ENCODE measurements at places on chromosomes 1 and 21.

DNA sequence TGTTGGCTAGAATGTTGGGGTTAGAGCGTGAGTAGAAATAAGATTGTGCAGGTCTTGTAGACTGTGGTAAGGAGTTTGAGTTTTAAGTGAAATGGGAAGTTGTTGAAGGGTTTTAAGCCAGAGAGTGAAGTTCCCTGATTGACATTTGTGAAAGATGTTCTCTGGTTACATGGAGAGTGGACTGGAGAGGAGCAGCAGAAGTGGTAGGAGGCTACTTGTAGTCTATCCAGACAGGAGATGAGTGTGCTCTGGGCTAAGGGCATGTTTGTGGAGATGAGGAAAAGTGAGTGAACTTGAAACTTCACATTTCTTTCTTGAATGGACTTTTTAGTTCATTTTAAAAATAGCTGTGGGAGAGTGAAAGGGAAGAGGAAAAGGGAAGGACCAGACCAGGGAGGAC lies 37.0 kb downstream of the F3 start:
- DNase-seq: no peak

DNA sequence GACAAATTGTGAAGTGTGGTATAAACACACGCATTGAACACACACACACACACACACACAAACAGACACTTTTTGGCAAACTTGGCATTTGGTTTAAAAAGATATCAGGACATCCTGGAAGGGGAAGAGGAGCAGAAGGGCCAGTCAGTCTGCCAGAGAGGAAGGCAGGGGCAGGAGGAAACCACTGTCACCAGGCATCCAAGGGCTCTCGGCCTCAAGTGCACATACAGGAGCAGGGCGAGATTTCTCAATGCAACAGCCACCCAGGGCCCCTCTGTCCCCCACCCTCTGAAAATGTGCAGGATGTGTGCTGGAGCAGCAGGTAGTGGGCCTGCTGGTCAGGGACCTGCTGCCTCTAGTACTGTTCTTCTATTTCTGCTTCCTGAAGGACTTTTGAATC lies 71.2 kb downstream of the ABCA4 start:
- DNase-seq: no peak

- peak; percentile 26 for DNase-seq
Measured at GRCh38 chr1:184973272-184974055, 844 bp downstream of the NIBAN1 start.

DNA sequence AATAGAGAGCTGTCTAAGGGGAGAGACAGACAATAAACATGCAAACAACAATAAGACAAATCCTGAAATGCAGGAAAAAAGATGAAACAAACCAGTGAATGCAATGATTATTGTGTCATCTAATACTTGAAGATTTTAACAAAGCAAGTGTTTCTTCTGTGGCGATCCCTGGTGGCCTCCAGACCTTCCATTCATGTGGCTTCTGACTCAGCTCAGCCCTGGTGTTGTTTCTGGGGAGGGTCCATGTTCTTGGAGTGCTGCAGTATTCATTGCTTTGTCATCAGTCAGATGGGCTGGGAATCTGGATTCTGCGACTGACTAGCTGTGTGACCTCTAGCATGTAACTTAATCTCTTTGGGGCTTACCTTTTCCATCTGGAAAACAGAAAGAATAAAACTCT lies 1.5 kb upstream of the C2CD4D start:
- DNase-seq: no peak

GRCh38 chr1:35936838-35937237 lies 5.9 kb downstream of the AGO3 start:
- DNase-seq: no peak

GRCh38 chr1:67715819-67716218 lies 30.8 kb downstream of the GADD45A start:
- DNase-seq: no peak

DNA sequence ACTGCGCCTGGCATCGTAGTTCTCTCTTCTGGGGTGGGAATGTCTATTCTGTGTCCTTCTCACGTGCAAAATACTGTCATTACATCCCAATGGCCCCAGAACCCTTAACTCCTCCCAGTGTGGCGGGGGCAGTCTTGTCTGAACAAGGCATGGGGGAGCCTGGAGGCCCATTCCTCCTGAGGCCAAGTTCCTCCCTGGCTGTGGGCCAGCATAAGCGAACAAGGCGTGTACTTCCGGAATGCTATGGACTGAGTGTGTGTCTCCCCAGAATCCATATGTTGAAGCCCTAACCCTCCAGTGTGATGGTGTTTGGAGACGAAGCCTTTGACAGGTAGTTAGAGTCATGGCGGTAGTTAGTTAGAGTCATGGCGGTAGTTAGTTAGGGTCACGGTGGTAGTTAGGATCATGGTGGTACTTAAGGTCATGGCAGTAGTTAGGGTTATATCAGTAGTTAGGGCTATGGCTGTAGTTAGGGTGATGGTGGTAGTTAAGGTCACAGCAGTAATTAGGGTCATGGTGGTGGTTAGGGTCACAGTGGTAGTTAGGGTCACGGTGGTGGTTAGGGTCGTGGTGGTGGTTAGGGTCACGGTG lies 71.0 kb downstream of the PRKCZ start:
- DNase-seq: no peak

DNA sequence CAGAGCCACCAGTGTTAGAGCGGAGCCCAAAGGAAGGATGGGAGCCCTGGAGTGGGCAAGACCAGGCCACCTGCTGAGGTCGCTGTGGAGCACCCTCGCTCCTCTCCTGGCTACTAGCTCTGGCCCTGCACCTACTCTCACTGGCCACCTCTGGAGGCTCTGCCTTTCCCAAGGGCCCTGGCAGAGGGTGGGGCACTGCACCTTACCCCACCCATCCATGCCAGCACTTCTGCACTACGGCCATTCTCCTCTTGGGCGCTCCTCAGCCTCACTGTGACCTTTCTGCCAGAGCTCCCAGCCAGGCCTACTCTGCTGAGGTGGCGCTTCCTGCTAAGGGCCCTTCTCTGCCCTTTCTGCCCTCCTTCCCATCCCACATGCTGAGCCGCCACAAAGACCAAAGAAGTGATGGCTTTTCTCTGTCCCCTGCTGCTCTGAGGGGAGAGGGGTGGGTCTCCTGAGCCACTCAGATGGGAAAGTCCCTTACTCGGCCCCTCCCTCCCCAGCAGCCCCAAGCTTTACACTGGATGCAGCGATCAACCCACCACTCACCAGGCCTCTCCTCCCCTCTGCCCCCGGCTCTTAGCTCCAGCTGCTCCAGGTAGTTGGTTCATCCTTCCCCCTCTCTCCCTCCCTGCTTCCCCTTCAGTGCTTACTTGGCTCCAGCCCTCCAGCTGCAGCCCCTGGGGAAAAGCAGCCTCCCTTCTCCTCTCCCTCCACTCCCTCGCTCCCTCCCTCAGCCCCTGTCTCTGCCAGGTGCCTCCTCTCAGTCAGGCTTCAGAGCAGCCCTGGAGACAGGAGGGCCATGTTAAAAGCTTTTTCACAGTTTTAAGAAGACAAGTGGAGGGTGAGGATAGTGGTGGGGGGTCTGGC lies 14.8 kb upstream of the TMEM222 start:
- no peak for DNase-seq

- no peak for DNase-seq
Measured at GRCh38 chr1:164228928-164229327, 330.1 kb upstream of the PBX1 start.

GRCh38 chr1:153394391-153394790 lies 3.5 kb upstream of the S100A8 start:
- DNase-seq: no peak

- DNase-seq: no peak
Measured at GRCh38 chr1:115310581-115311473, 27.2 kb downstream of the NGF start.

- no peak for DNase-seq
Measured at GRCh38 chr1:59243550-59243949, 53.3 kb upstream of the FGGY start.

- DNase-seq: no peak
Measured at GRCh38 chr1:119946724-119947123, 50.4 kb upstream of the ADAM30 start.

DNA sequence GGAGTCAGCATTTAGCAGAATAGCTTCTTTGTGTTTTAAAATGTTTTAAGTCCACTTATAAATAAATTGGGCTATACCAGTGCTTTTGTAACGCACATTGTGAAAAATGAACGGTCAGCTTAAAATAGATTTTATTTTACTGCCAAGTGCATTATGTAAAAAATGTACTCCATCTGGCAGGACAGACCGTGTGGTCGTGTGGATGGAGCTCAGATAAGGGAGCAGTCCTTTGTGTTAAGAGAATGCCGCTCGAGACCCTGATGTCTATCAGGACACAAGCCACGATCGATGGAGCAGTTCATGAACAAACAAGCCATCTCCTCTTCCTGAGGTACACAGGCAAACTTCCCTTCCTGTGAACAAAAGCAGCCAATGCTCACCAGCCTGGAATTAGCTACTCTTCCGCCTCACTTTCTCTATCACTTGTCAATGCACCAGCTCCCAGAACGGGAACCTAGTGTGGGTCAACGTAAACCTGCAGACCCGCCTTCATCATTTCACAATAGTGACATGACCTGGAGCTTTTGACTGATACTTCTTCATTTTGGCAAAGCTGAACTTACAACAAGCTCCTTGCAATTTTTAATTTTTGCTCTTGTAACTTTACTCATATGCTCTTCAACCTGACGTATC lies 243.5 kb downstream of the TGFB2 start:
- no peak for DNase-seq

GRCh38 chr1:54045496-54045895 lies 7.5 kb downstream of the TMEM59 start:
- DNase-seq: no peak

DNA sequence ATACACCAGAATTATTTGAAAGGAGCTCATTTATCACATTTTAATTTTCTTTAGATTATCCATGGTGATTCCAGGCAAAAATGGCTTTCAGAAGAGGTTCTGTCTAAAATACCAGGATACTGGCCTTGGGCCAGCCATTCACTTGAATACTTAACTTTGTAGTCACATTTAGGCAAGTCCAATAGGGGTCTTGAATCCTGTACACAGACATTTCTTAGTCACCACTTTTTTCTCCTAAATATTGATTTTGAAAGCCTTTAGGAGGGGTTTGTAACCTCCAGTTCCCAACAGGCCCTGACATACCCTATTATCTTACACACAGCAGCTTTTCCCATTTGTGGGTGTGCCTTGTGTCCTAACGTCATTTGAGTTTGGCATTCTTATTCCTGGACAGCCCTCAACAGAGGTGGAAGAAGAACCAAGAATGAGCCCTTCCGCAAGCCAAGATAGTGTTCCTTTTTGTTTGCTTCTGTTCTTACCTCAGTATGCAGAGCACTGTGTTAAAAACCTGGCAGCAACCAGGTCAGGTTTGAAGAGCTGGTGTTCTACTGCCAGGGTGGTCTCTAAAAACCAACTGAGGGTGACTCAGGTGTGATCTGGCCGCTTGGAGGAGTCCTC lies 19.5 kb downstream of the MAP3K7CL start:
- DNase-seq: no peak

DNA sequence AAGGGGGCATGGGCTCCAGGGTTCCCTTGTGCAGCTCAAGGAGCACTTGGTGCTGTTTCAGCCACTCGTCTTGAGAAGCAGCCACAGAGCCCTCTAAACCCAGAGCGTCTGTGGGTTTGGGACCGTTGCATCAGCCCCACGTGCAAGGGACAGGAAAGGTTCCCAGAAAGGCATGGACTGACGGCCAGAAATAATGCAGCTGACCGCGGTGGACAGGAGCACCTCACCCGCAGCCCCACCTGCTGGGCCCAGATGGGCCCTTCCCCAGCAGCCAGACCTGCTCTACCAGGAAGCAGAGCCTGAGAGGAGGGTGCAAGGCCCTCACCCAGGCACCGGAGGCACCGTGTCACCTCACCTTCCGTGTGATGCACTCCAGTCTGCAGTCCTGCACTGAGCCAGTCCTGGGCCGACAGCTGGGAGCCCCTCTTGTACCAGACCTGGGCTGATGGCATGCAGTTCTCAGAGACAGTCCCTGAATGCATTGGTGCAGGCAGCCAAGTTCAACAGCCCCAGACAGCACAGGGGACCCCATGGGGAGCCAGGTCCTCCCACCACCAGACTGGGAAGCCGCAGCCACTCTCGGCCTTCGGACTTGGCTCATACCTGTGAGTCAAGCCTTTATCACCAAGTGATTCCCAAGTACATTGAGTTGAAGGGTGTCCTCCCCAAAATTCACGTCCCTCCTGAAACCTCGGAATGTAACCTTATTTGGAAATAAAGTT lies 4.8 kb upstream of the TFF3 start:
- DNase-seq: no peak

GRCh38 chr1:218480588-218481099 lies 135.5 kb downstream of the TGFB2 start:
- no peak for DNase-seq

- no peak for DNase-seq
Measured at GRCh38 chr1:201533836-201534235, 5.1 kb upstream of the NAV1 start.

DNA sequence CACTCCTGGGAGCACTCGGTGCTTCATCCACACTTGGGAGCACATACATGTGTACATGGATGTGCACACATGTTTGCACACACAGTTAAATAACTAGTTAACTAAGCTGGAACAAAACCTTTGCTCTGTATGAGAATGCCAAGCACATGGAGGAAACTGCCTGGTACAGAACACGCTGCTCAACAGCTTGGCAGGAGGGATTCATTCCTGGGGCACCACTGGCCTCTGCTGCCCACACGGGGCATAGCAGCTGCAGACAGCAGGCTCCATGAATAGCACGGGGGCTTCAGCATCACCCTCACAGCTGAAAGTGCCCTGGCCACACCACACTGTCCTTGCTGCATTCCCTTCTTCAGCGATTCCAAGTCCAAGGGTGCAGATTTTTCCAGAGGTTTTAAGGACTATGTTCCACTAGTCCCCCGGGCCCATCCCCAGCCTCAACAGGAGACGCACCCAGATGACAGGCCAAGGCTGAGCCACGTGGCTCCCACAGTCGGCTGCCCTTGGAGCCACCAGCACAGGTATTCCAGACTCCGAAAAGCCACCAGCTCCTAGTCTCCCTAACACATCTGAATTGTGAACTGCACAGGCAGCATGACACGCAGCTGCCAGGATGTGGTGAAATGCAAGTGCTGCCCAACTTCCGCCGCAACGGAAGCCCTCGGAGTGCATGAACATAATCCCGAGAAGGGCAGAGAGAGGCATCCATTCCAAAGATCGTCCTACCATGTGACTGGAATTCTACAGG lies 16.9 kb downstream of the NPHP4 start:
- DNase-seq: peak; percentile 59

DNA sequence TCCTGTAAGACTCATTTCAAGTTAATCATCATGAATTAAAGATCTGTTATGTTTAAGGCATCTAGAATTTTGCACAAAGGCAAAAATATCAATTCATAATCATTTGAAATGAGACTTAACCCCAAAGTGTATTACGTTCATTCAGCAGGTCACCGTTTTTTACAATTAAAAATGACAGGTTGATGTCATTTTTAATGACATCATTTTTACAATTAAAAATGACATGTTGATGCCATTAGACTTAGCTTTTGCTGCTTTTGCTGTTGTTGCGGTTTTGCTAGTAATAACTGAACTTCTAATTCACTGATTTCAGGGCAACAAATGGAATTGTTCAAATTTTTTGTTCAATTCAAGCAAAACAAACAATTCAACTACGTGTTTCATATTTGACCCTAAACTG lies 17.0 kb downstream of the PRMT6 start:
- DNase-seq: no peak

DNA sequence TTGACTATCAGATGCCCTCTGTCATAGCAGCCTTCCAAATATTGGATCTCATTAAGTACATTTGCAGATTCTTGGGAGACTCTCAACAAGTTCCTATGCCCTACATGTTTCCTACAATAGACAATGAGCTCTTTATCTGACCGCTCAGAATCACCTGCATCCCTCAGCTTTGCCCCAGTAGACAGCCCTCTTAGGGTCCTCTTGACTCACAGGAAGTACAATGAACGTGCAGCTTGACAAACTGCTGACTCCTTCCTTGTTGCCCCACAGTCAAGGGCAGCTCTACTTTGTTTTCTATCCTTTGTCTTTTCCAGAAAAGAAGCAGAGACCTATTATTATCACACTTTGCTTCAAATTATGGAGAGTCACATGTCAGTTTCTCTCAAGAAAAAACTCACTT lies 27.6 kb downstream of the SLC44A5 start:
- no peak for DNase-seq
